ELF-1 (cell line): ENCODE measurements at places on chromosomes 12 and 14.

DNA sequence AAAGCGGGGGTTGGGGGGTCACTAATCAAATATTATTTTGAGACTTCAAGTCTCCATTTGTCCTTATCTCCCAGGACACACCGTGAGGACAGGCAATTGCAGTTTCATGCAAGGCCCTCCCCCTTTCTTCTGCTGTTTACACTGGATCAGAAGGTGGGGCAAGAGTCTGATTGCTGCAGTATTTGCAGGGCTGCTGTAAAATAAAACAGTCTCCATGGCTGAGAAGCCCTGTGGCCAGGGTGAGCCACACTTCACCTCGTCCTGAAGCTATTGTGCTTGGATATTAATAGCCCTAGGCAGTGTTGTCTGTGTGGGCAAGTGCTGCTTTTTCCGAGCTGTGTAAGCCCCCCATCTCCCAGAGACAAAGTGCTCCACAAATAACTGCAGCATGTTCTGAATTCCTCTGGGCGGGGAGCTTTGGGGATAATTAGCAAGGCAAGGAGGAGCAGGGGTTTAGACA, 187.4 kb upstream of the NTF3 start:
- DNase-seq, result peak; percentile 86

- DNase-seq, result no peak
Measured at GRCh38 chr14:105005329-105005928, 15.5 kb downstream of the CDCA4 start.

DNA sequence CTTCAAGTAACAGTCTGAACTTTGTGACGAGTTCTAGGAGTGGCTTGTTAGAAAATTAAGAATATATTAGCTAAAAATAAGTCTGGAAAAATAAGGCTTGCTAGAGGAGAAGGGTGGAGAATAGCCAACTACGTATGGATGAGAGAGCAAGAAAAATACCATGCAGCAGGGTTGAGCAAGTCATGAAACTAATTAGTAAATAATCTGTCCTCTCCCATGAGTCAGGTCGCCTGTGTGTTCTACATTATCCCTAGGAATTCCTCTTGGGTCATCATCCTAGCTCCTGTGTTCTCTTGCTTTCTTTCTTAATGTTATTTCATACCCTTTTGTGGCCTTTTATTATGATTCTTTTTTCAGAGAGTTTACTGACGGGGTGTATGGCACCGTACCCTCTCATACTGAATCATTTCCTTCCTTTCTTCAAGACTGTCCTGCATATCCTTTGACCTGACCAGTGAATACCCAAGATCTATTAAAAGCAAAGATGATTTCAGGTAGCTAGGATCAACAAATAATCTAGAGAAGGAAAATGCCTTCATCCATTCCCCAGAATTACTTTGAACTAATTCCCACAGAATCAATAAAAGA, 177.2 kb upstream of the NPAS3 start:
- no peak for DNase-seq

GRCh38 chr12:124346425-124347168, 51.7 kb downstream of the RFLNA start:
- no peak for DNase-seq
